ENCODE measurements at places on chromosomes 7 and 10.

GRCh38 chr7:43926798-43927123 lies 525 bp downstream of the UBE2D4 start:
- no peak for DNase-seq

GRCh38 chr10:70354556-70354955 lies 27.9 kb downstream of the LRRC20 start:
- no peak for DNase-seq

GRCh38 chr7:137839903-137840779 lies 6.6 kb downstream of the DGKI start:
- DNase-seq, result no peak

DNA sequence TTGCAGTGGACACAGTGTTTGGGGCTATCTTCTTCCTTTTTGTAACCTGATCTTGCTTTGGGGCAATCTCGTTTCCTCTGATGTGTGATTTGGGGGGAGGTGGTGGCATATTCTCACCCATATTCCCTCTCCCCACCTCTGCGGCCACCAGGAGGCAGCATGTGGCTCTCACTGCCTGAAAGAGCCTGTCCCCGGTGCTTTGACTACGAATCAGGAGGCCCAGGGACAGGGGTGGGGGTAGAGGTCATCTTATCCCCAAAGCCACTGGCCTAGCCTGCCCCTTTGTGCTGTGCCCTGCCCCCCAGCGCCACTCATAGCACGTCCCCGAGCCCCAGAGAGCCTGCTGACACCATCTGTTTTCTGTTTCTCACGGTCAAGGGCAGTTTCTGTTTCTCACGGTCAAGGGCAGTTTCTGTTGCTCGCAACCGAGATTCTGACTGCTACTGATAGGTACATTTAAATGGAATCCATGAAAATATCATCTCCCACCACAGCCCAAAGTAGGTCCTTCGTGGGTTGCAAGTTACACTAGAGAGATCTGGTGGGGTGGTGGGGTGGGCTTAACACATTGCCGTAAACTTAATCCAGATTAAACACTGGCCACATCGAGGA lies 28.2 kb downstream of the PHYH start:
- DNase-seq, result peak; percentile 21

DNA sequence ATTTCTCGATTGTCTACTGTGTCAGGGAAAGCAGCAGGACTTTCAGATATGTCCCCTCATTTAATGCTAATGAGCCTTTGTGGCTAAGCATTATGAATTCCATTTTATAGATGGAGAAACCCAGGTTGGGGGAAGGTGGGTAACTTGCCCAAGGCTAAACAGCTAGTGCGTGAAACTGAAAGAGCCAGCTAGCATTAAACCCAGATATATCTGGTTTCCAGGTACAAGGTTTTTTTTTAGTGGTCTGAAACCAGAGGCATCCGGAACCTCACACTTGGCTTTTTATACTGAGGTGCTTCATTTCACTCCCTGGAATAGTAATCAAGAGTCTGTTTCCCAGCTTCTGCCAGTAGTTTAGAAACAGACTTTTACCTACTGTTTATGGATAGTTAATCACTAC lies 694.8 kb downstream of the PHTF2 start:
- no peak for DNase-seq

- DNase-seq, result peak; percentile 31
Measured at GRCh38 chr7:142774826-142775225, 4.1 kb downstream of the PRSS2 start.

DNA sequence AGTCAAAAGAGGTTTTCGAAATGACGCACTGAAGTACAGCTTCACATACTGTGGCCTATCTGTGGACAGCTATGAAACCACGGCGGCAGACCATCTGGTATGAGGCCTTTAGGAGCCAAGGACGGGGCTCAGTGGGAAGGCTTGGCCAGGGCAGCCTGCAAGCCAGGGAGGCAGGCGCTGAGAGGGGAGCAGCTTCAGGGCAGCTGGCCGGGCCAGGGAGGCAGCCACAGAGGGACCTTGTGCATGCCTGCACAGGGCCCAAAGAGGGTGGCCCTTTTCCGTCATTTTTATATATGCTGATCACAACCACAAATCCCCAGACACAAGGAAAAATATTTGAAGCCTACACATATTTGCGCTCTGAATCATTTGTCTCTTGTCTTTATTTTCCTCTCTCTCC lies 13.5 kb downstream of the CALD1 start:
- DNase-seq, result peak; percentile 90

DNA sequence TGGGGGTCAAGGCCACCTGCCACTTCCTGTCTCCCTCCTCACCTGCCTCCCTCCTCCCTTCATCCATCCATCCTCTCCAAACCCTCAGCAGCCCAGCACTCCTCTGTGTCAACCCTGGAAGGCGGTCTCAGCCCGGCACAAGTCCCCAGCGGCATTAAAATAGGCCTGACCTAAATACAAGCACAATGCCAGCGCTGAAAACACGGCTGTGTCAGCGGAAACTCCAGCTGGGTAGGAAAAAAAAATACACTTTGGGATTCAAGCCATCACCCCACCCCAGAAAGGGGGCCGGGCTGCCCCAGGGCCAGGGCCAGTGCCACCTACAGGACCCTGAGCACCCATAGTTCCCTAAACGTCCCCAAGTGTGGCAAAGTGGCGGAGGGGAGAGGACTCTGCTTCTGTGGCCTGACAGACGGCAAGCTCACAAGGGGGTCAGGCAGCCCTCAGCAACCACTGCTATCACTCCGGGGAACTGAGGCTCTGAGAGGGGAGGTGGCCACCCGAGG lies 22.7 kb upstream of the GTF2IRD1 start:
- no peak for DNase-seq

DNA sequence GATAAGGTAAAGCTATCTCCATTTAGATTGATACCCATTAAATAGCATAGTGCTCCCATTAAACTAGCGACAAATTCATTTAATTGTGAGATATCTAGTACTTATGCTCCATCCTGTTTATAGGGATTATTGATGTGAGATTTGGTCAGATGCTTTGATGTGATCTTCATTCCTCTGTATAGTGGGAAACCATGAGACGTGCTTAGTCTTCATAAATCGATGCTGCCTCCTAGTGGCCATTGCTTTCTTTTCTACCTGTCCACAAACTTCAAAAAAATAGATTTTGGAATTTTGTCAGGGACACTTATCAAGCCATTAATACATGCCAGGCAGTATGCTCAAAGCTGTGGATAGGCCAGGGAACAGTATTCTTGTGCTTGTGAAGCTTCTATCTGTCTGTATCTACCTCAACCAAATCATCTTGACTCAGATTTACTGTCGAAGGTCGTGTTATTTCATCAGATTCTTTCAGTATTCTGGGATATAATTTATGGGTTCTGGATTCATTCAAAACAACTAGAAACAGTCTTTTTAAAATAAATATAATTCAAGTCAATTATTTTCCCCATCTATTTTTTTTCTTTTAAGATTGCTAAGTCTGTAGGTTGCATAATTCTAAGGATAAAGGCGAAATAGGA lies 12.0 kb downstream of the LSM8 start:
- peak; percentile 49 for DNase-seq

DNA sequence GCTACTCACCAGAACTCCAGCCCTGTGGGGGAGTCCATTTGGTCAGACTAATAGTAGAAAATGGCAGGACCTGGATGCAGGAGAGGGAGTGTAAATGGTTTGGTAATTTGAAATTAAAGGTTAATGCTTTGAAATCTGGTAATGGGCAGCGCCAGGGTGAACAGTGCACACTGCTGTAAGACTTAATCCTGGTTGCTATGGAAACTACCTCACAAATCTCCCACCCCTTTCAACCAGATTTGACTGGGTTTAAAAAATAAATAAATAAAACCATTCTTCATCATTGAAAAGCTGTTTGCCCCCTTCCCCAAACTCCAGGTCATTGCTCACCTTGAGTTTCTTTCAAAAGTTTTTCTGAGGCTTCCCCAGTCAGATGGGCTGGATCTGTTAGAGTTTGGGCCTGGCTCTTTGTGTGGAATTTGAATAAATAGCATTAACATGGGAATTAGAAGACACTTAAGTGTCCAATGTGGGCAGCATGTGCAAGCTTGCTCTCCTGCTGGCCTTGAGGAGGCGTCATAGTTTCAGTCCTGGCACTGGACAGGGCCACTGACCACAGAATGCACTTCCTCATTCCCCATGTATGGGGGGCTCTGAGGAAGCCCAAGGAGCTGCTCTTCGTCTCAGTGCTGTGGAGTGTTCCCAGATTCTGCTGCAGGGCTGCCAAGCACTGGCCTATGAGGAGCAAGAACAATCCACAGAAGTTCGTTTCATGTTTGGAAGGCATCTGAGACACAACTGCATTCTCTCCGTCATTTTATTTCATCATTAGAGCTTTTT lies 90.7 kb downstream of the LRRC4 start:
- DNase-seq, result peak; percentile 18

GRCh38 chr10:44422570-44423101 lies 37.7 kb upstream of the CXCL12 start:
- no peak for DNase-seq

DNA sequence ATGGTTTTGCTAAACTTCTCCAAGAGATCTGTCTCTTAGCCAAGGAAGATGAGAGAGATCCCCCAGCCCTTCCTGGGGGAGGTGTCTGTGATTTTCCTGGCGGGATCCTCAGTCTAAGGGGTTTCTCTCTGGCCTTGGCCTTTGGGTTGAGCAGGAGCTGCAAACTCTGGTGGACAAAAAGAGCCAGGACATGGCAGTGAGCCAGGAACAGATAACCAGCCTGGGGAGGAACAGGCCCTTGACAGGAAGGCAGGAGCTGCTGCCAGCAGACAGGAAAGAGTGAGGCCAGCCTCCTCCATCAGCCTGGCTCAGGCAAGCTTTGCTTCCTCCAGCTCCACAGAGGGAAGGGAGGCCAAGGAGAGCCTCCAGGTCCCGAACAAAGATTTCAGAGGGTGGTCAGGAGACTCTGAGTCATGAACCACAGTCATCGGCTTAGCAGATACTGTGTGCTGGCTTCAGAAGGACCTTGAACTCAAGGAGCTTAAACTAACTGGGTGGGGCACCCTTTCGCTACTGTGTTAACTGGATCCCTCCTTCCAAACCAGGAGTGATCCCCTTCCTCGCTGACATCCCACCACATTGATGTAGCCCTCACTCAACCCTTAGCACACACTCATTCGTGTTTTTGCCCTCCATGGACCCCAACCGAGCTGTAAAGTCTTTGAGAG lies 34.7 kb downstream of the DDIT4 start:
- peak; percentile 81 for DNase-seq

GRCh38 chr7:151342811-151343210 lies 1.2 kb downstream of the NUB1 start:
- no peak for DNase-seq

DNA sequence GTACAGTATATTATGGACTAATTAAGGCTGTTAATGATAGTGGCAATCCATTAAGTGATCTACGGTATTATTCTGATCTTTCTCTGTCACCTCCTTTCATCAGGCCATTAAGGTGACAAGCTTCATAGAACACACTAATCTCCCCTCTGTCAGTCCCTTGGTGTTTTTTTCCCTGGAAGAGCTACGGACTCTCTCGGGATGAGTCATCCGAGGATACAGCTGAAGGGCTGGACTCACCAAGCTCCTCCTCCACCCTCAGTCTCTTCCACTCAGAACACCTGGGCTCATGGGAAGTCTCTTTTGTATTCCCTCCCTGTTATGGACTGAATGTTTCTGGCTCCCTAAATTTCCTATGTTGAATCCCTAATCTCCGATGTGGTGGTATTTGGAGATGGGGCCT lies 69.8 kb upstream of the PLXNA4 start:
- DNase-seq, result no peak

GRCh38 chr10:36358736-36359135 lies 716.6 kb upstream of the FZD8 start:
- peak; percentile 25 for DNase-seq

GRCh38 chr7:131607291-131608115 lies 51.1 kb upstream of the PODXL start:
- peak; percentile 44 for DNase-seq

- peak; percentile 18 for DNase-seq
Measured at GRCh38 chr10:69952821-69953221, 99.8 kb upstream of the MACROH2A2 start.

- DNase-seq, result no peak
Measured at GRCh38 chr7:125467996-125468854, 538.6 kb upstream of the POT1 start.

- no peak for DNase-seq
Measured at GRCh38 chr7:153835103-153835502, 217.1 kb upstream of the DPP6 start.

DNA sequence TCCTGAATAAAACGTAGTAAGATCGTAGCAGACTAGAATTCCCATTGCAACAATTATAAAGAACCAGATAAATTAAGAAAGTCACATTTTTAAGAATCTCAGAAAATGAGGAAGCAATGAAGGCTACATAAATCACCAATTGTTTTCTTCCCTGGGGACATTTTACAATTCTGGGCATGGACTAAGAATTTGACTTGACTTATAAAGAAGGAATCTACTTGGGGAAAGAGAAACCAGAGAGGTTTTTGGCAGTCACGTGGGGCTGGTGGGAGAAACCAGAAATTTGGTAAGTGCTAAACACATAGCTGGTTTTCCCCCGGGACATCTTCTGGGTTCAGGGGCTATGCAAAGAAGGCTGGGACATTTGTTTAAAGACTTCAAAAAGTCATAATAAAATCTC lies 109.8 kb upstream of the IL6 start:
- peak; percentile 75 for DNase-seq

DNA sequence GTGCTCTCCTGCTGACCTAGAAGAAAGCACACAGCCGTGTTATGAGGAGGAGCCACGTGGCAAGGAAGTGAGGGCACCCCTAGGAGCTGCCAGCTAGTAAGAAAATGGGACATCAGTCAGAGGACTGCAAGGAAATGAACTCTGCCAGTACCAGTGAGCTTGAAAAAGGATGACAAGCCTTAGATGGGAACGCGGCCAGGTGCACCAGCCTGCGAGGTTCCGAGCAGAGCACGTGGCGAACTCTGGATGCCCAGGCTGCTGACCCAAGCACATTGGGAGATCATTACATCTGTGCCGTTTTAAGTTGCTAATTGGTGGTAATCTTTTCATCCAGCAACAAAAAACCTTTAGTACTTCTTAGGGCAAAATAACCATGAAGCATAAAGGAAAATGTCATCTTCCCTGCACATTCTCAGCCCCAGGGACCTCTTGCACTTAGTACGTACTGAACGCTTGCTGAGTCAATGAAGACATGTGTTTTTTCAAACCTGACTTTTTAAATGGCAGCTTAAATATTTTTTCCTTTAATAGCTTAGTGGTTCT lies 69.4 kb downstream of the AMZ1 start:
- DNase-seq, result no peak

- DNase-seq, result no peak
Measured at GRCh38 chr10:119976421-119976820, 83.9 kb downstream of the SEC23IP start.

DNA sequence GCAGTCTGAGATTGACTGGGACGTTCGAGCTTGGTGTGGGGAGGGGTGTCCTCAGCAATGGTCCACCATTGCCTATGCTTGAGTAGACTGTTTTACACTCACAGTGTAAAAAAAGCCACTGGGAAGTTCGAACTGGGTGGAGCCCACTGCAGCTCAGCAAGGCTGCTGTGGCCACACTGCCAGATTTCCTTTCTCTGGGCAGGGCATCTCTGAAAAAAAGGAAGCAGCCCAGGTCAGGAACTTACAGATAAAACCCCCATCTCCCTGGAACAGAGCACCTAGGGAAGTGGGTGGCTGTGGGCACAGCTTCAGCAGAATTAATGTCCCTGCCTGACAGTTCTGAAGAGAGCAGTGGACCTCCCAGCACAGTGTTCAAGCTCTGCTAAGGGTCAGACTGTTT lies 80.3 kb downstream of the BICC1 start:
- DNase-seq, result no peak

Data from fibroblast of skin of right biceps (primary cell).